ENCODE measurements at places on chromosomes 3 and 15.

DNA sequence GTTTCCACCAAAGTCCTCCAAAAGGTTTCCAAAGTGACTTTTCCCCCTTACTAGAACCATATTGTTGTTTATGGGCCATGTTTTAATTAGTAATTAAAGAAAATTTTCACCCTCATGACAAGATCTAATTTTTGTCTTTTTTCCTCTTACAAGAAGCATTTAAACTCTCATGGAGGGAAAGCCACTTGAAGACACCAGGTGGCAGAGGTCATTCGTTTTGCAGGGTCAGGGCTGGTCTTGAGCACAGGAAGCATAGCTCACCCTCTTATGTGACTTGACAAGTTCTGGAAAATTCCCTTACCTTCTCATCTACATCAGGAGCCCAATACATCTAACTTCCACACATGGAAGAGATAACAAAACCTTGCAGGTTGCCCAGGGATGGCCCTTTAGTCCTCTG, 163.7 kb downstream of the GREM1 start:
- no peak for DNase-seq

GRCh38 chr3:182862159-182862860, 69.0 kb downstream of the ATP11B start:
- DNase-seq = no peak

GRCh38 chr15:66860844-66861243, 158.8 kb downstream of the SMAD6 start:
- no peak for DNase-seq

GRCh38 chr15:41866263-41866703, 27.6 kb downstream of the SPTBN5 start:
- DNase-seq = no peak

DNA sequence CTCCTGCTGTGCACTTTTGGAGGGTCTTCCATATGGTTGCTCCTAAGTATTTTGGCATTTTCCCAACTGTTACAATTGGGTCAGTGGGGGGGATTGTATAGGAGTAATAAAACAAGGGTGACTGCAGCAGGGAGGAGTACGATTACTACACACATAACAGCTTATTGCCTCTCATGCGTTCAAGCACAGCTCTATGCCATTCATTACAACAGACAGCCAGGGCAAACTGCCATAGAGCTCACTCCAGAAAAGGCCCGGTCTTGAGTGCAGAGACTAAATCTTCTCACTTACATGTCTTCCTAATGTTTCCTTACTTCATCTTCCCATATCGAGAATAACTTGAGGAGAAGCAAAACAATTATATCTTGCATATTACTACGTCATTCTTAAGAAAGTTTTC, 1.4 kb upstream of the CHMP2B start:
- no peak for DNase-seq

DNA sequence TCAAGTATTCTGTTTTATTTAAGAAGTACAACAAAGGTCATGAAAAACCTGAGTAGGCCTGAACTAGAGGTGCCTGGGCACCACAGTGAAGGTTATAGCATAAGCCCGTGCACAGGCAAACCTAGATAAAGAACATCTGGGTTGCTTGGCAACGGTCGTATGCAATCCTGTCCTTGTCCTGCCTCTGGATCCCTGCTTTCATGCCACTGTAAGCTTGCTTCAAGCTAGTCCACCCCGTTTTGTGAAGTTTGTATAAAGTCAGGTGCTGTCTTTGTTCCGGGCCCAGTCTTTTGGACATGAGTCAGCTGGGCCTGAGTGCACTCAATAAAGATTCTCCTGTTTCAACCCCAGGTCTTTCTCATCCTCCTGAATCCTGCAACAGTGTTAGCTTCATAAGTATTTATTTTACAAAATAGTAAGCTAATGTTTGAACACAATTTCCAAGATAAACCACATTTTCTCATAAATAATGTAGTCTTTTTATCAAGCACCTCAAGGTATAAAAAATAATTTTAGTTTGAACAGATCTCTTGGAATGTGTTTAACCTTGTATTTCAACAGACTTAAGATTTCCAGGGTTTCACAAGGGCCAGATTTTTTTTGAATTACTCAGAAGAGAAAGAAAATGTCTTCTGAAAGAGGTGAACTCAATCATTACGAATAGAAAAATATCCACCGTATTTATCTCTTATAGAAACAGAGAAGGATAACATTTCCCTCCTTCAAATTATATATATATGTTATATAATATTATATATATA, 14.3 kb upstream of the SLC9C1 start:
- DNase-seq = no peak

DNA sequence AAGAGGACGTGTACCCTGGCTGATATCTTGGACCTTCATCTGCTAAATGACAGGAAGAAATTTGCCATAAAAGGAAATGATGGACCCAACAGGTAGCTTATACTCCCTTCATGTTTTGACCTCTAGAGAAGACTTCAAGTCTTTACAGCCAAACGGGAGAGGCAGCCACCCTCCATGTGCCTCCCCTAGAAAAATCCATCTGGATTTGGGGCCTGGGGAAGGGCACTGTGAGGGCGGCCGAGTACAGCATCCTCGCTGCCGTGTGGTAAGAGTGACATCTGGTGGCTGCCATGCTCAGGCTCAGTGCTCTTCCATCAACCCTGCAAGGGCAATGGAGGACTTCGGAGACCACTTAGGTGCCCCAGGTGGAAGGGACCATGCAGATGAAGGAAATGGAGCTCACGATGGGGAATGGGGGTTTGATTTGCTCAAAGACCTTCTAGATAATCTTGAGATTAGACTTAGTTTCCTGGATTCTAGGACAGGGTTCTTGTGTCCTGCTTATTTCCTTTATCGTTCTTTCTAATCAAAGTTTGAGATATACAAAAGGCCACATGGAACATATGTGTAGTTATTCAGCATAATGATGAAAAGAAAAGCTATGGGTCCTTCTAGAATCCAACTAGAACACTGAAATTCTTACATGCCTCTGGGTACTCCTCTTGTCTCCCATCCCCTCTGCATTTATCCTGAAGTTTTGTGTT, 44.4 kb downstream of the AQP9 start:
- DNase-seq = peak; percentile 30

DNA sequence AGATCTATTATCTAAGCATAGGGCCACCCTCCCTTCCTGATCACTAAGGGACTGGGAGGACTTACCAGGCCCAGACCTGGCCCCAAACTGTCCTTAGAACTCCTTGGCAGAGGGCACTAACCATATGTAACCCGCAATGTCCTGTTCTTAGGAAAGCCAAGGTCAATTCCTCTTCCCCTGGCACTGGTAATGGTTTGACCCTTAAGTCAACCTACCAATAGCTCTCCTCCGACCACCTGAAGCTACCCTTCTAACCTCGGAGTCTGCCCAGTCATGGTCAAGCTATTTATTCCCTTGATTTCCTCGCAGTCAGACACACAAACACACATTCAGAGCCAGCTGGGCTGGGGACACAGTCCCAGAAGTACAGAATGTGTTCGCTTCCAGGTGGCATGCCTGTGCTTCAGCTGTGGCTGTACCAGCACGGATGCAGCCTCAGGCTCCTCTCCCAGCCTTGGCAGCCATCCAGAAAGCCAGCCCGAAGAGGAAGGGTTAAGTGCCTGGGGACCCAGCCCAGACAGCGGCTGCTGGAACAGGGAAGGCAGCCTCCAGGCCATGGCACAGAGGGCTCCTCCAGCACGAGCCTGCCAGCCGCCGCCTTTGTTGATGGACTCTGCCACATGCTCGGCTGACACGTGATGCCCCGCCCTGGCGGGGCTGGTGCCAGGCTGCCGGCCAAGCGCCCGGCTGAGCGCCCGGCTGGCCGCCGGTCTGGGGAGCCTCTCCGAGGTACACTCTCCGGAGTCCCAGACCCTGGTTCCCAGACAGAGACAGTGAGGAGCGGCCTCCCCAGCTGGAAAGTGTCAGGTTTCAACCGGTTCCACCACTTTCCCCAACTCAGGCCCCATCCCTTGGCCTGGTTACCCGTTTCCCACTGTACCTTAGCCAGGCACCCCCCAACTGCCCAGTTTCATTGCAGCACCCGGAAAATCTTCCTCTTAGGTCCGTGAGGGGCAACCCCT, 5.5 kb downstream of the BMF start:
- DNase-seq = no peak

DNA sequence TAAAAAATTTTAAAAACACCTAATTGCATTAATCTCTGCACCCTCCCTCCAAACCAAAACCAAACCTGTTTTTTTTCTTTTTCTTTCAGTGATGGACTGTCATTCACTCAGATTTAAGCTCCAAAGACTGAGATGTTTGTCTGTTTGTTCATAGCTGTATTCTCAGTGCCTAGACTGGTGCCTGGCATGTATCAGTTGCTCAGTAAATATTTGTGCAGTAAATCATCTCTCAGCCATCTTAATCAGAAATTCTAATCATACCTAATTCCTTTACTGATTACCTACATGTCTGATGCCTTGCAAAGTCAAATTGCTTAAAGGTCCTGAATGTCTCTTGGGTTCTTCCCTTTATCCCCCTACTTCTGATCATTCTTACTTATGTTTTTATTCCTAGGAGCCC, 138.8 kb downstream of the ZNF609 start:
- no peak for DNase-seq

DNA sequence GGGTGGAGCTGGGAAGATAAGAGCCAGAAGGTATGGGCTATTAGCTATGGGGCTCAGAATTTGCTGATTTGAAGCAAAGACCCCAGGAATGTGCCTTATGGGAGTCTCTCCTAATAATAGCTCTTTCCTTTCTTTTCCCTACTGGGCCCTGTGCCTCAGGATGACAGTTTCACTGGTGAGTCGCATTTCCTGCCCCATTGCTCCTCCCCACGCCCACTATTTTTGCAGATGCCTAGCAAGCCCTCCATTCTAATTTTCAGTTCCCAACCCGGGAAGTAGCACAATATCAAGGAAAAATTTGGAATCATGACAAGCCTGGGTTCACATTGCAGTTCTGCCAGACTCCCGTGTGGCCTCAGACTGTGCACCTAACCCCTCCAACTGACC, 583 bp downstream of the IL17RE start:
- no peak for DNase-seq

- DNase-seq = no peak
These were observed 12.5 kb downstream of the TRIM59 start for GRCh38 chr3:160437083-160437455.

DNA sequence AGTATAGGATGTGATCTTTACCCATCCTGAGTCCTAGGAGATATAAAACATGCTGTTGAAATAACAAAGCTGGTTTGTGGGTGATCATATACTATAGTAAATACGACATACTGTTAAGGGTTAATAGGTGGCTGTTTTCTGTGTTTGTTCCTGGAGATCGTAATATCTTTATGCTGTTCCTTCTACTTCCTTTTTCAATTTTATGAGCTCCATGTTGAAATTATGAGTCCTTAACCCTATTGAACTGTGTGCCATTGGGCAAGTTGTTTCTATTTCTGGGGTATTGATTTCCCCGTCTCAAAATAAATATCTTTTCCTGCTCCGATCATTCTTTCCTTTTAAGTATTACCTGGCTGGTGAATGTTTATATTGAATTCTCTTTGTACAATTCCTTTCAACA, 115.1 kb downstream of the LPP start:
- no peak for DNase-seq

GRCh38 chr15:42491539-42492225, 741 bp upstream of the ZNF106 start:
- no peak for DNase-seq

DNA sequence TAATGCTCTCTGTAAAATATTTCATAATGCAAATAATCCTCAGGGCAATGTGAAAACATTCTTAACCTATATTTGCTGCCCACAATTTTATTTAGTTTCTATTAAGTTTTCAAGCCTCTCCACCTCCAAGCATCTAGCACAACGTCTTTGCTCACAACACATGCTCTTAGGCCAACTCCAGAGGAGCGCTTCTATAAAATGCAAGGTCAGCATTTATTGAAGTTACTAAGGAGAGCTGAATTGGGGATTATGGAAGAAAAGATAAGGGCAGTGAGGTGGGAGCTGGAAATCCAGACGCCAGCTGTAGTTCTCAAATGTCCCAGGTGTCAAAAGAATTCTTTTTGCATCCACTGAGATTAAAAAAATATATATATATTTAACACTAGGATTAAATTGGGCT, 996 bp downstream of the RABL3 start:
- no peak for DNase-seq

- DNase-seq = no peak
These were observed 8.9 kb downstream of the ABI3BP start for GRCh38 chr3:100984308-100984707.

DNA sequence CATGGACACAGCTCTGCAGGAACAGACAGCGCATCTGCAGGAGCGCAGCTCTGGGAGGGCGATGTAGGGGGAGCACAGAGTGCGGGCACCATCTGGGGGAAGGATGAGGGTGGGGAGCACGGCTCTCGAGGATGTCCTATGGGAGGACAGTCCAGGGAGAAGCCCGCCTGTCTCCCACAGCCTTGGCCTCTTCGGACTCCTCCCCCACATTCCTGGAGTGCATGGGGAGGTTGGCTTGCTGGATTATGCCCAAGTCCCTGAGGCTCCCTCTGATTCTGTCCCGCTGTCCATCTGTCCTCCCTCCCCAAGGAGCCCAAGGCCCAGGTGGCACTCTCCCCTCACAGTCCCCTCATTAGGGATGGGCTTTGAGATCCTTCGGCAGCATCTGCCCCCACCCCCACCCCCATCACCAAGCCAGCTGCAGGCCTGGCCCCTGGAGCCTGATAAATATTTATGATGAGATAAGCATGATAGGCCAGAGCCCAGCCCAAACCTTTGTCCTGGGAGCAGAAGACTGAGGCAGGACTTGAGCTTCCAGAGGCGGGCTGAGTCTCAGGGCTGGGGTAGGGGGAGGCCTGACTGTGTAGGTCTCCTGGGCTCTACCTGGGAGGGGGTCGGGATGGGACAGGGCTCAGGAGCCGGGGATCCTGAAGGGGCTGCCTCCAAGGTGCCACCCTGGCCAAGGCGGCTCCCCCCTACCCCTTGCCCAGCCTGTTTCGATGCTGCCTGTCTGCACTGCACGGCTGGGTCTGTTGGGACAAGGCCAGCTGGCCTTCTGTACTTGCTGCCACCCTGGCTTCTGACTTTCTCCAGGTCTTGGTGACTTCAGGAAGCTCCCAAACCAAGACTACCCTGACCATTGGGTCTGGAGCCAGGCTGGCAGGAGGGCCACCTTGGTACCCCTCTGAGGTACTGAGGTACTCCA, 28.6 kb upstream of the SEMA3F start:
- no peak for DNase-seq

DNA sequence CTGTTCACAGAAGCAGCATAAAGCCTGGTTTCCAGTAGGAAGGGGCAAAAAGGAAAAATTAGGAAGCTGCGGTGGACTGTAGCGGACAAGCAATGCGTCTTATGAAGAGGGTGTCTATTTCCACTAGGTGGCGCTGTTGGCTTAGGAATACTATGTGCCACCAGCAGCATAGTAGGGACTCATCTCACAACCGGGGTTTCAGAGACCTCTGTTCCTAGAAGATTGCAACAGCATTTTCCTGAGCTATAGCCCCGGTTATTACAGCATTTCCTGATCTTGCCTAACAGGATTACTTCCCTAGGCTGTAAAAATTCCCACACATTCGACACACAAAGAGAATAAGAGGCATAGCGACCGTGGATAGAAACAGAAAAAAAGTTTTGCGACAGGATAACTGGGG, 683.0 kb downstream of the TBL1XR1 start:
- peak; percentile 13 for DNase-seq

DNA sequence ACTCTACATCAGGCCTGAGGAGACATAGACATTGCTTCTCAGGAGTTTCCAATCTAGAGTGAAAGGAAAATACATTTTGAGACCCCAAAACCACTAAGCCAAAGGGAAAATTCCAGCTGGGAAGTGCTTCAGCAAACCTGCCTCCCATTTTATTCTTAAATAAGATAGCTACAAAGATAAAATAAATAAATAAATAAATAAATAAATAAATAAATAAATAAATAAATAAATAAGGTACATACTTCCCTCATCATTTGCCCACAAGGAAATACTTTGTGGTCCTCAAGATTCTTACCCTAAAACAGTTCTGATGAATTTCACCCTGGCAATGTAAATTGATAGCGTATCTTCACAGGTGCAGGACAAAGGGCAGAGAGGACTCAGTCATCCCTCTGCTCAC, 474.0 kb upstream of the ROBO1 start:
- no peak for DNase-seq

All from stimulated activated CD4-positive, alpha-beta T cell treated with anti-CD3 and anti-CD28 coated beads, Interleukin-4, amount 100 ng/mL, for 24 hours (primary cell).